Activated B cell treated with CpG ODN at 0.5 μM for 24 hours (primary cell): ENCODE measurements at places on chromosomes 7 and 10. TPM values are rescaled to one million over a fixed set of nuclear protein-coding genes. Genes with fewer than 3 reads are reported as not detected.

DNA sequence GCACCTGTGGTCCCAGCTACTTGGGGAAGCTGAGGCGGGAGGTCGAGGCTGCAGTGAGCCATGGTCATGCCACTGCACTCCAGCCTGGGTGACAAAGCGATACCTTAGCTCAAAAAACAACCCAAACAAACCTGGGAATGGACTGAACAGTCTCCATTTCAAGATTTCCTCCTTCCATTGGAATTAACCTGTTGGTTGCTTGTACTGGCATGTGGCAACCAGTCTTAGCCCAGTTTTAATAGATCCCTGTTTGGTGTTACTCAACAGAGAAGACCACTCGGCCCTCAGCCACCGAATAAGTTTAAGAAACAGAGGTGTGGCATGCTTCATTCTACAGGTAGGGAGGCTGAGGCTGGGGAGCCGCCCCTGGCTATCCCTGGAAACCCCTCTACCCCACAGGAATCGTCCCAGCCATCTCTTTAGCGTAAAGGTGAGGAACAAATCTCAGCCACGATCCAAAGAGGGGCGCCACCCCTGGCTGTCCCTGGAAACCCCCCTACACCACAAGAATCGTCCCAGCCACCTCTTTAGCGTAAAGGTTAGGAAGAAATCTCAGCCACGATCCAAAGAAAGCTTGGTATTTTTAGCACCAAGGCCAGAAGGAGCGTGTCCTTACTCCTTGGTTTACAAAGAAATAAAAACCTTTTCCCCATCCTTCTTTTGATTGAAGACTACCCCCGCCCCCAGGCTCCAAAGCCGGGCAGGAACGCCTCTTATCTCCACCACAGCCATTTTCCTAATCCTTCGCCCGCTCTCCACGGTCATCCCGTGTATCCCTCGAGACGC, 861 bp upstream of the TSPAN14 start:
- no peak overlapping the region for H3K27ac ChIP-seq
- peaks cover 43% of the 10 kb centered on the region for H3K4me1 ChIP-seq
- DNase-seq = no peak

DNA sequence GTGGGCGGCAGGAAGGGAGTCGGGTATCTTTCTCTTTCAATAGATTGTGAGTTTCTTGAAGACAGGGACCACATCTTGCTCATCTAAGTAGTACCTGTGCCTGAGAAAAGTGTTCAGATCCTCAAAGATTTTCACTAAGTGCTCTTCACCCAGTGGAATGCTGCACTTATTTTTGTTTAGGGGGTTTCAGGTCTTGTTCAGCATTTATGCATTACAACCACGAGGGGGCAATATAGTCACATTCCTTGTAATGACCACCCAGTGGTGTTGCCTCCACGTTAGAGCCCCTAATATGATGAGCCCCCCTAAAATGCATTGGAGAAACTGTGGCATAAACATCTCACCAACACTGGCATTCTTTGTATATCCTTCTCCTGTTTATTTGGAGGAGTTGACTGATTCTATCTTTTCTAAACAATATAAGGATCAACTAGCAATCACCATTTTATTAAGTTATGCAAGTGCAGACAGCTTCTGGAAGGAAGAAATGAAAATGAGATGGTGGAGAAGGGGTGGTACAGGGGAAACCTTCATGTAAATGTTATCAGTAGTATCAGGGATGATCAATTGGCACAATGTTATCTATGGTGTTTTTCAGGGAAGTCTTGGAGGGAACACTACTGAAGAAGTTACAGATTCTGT, 3.1 kb upstream of the PAPSS2 start:
- peaks cover 25% of the 10 kb centered on the region for H3K27me3 ChIP-seq
- peaks cover 13% of the 10 kb centered on the region for H3K4me1 ChIP-seq
- H3K36me3 ChIP-seq = no peaks in the 10 kb centered on the region
- no peak for DNase-seq
- no peak overlapping the region for H3K27ac ChIP-seq
- no peak overlapping the region for H3K4me3 ChIP-seq

DNA sequence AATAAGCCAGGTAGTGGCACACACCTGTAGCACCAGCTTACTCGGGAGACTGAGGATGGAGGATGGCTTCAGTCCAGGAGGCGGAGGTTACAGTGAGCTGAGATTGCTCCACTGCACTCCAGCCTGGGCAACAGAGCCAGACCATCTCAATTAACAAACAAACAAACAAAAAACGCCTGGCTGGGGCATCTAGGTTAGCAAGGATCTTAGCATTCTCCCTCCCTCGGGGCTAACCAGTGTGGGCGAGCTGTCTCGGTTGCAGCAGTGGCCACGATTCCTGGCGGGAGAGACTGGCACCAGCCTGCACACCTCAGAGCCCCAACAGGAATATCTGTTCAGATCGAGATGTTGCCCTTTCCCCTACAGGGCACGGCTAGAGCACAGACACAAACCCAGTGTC, 91.3 kb upstream of the KCTD7 start:
- no peak for DNase-seq
- peaks cover 9% of the 10 kb centered on the region for H3K36me3 ChIP-seq
- no peak overlapping the region for H3K27ac ChIP-seq
- H3K4me1 ChIP-seq = no peaks in the 10 kb centered on the region
- no peak overlapping the region for H3K4me3 ChIP-seq

DNA sequence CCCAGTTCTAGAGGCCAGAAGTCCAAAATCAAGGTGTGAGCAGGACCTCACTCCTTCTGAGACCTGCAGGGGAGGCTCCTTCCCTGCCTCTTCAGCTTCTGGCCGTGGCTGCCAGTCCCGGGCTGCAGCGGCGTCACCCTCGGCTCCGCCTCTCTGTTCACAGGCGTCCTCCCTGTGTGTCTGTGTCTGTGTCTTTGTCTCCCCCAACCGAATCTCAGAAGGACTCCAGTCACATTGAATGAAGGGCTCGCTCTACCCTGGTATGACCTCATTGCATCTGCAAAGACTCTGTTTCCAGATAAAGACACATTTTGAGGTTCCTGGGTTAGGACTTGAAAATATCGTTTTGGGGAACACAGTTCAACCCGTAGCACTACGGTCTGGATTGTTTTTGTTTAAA, 33.1 kb upstream of the GALNT11 start:
- H3K27me3 ChIP-seq = peaks cover 28% of the 10 kb centered on the region
- DNase-seq = no peak
- no peaks in the 10 kb centered on the region for H3K4me1 ChIP-seq
- no peak overlapping the region for H3K4me3 ChIP-seq
- H3K36me3 ChIP-seq = no peaks in the 10 kb centered on the region
- no peak overlapping the region for H3K27ac ChIP-seq

GRCh38 chr10:26857991-26858706, 2.6 kb downstream of the ABI1 start:
- peak overlapping the region; percentile 83 for H3K27ac ChIP-seq
- DNase-seq = no peak
- H3K36me3 ChIP-seq = peaks cover 13% of the 10 kb centered on the region
- no peaks in the 10 kb centered on the region for H3K27me3 ChIP-seq
- H3K4me1 ChIP-seq = peaks cover 63% of the 10 kb centered on the region

DNA sequence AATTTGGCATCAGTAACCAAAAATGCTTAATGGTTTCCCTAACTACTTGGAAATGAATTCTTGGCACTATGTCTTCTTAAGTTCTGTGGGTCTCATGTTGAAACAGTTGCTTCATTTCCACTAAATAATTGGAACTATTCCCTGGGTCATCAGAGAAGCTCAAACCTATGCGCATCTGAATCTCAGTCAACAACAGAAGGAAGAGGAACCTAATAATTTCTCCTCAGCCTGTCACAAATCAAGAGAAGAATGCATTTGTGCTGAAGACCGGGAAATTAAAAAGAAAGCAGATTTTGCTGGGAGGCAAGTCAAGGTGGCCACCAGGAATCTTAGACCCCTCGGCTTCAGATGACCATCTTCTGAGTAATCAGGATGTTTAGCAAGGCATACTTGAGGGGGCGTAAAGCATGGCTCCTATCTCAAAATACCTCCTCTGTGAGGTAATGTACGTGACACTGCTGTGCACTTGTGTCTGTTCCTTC, 41.4 kb downstream of the TOMM7 start:
- no peak overlapping the region for H3K4me3 ChIP-seq
- H3K27ac ChIP-seq = no peak overlapping the region
- no peak for DNase-seq
- H3K27me3 ChIP-seq = no peaks in the 10 kb centered on the region

- no peak overlapping the region for H3K27ac ChIP-seq
- DNase-seq = no peak
- no peaks in the 10 kb centered on the region for H3K27me3 ChIP-seq
- H3K4me1 ChIP-seq = peaks cover 67% of the 10 kb centered on the region
Measured at GRCh38 chr10:50545846-50546245, 77.9 kb downstream of the SGMS1 start.

DNA sequence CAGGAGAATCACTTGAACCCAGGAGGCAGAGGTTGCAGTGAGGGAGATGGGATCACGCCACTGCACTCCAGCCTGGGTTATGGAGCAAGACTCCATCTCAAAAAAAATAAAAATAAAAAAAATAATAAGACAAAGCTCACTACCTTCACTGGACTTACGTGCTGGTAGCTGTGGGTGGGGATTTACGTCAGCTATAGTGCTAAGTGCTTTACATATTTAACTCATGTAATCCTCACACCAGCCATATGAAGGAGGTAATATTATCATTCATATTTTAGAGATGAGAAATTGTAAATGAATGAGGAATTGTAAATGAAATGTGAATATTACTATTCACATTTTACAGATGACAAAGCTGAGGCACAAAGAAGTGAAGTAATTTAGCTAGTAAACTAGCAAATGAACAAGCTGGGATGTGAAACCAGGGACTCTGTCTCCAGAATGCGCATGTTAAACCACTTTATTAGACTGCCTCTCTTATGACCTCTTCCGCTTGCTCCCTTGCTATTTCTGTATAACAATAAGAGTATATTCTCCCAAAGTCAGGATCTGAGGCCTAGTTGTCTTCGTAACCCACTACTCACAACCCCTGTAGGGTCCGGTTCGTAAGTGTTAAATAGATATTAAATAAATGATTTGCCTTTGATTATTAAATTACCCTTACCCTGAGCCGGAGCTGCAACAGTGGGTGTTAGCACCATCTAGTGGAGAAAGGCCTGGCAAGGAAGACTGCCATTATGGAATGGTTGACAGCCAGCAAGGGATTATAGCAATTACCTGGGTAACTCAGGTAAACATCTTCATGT, 70.2 kb downstream of the HTR7 start:
- H3K27me3 ChIP-seq = peaks cover 2% of the 10 kb centered on the region
- H3K36me3 ChIP-seq = no peaks in the 10 kb centered on the region
- H3K4me1 ChIP-seq = peaks cover 12% of the 10 kb centered on the region
- H3K4me3 ChIP-seq = no peak overlapping the region
- no peak for DNase-seq

Gene ITPRID1
- total RNA-seq = not detected in 2 replicates

Gene PMS2
- total RNA-seq = 16.0 and 25.7 TPM in 2 replicates

Gene JCAD
- total RNA-seq = not detected in 2 replicates

Gene PDZD7
- 0.11 TPM in 1 of 2 replicates, not detected in the other for total RNA-seq
